Amygdala (tissue), 56 donors: ENCODE measurements at places on chromosomes 5 and 9.

- no peak for DNase-seq
Observed at GRCh38 chr5:4625206-4625896, 514.8 kb upstream of the ADAMTS16 start.

GRCh38 chr9:78351816-78352215, 54.9 kb downstream of the PSAT1 start:
- DNase-seq: no peak

DNA sequence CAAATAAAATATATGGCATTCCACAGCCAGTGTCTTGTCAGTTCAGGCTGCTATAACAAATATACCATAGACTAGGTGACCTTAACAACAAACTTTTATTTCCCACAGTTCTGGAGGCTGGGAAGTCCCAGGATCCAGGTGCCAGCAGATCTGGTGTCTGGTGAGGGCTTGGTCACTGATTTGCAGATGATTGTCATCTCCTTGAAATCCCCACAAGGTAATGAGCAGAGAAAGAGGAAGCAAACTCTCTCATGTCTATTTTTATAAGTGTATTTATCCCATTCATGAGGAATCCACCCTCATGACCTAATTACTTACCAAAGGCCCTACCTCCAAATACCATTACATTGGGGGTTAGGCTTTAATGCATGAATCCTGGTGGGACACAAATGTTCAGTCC, 663.2 kb downstream of the TLR4 start:
- no peak for DNase-seq

GRCh38 chr5:43422143-43422542, 10.0 kb upstream of the CCL28 start:
- no peak for DNase-seq

GRCh38 chr9:112120439-112120925, 54.6 kb downstream of the SUSD1 start:
- DNase-seq: no peak

DNA sequence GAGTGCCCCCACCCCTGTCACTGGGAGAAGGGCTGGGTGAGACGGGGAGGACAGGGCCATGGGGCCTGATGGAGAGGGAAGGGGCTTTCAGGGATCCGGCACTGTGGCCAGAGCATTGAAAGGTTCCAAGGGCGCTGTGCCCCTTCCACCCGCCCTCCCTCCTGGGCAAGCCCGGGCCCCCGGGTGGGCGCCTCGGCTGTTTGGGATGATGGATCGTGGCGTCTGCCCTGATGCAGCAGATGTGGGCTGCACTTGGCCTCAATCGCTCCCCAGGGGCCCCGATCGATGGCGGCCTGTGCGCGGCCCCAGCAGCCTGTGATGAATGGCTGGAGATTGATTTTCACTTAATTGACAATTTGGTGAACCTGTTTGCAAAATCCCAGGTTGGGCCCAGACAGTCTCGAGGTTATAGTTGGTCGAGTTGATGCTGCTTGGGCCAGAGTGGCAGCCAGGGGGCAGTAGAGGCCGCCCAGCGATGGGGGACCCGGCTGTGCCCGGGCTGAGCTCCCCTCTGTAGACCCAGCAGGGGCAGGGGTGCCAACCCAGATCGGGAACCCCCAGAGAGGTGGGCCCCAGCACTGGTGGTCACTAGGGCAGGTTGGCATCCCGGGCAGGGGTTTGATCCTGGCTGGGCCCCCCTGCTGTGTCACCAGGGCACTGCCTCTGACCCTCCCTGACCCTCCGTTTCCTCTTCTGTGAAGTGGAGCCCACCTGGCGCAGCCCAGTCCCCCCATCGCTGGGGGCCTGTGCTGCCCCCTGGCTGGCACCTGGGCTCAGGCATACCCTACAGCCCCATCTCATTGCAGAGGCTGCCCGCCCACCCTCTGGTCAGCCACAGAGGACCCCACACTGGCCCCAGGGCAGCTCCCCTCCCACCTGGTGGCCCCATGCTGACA, 34.7 kb downstream of the LHX3 start:
- no peak for DNase-seq

GRCh38 chr9:78826527-78826926, 529.6 kb downstream of the PSAT1 start:
- no peak for DNase-seq

DNA sequence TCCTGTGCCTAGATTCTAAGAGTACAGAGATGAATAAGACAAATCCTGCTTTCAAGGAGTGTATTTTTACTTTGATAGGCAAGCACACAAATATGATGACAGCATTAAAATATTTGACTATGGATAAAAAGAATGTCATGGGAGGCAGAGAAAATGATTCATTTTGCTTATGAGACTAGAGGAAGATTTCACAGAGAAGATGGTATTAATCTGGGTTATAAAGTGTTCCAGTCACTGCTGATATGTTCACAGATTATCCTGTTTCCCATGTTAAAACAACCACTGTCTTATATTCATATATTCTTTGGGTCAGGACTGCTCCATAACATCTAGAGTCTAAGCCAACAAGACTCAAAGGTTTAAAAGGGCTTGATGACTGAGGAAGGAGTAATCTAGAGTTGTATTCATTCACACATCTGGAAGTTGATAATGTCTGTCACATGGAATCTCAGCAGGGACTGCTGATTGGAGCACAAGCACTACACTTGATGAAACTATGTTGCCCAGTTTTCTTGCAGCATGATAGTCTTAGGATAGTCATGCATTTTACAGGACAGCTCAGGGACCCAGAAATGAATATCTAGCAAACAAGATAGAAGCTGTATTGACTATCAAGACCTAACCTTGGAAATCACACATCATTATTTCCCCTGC, 79.3 kb downstream of the STARD4 start:
- DNase-seq: no peak

GRCh38 chr5:170495825-170496661, 7.8 kb upstream of the KCNIP1 start:
- DNase-seq: no peak

DNA sequence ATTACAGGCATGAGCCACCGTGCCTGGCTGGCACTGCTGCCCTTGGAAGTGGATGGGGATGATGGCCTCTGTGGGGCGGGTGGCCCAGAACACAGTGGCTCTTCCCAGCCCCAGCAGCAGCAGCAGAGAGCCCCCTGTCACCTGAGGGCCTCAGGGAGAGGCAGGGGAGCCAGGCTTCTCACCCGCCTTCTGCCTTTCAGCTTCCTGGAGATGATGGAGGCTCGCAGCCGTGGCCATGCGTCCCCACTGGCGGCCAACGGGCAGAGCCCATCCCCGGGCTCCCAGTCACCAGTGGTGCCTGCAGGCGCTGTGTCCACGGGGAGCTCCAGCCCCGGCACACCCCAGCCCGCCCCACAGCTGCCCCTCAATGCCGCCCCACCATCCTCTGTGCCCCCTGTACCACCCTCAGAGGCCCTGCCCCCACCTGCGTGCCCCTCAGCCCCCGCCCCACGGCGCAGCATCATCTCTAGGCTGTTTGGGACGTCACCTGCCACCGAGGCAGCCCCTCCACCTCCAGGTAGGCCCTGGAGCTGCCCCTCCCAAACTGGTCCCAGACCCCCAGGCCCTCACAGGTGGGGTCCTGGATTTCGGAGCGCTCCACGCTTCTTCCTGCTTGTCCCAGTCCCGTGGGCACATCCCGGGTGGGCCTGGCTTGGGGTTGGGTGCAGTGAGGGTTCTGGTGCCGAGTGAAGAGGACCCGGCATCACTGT, 5.0 kb upstream of the AJM1 start:
- DNase-seq: no peak

DNA sequence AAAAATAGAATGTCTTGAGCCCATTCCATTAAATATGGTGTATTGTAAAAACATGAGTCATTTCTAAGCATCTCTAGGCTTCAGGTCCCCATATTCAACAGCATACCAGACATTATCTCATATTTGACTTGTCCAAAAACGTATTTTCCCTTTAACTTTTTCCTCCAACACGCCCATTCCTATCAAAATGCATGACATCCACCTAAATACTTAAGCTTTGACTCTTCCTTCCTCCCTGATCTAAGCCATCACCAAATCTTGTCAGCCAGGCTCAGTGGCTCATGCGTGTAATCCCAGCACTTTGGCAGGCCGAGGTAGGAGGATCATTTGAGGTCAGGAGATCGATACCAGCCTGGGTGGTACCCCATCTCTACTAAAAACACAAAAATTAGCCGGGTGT, 23.9 kb downstream of the VCP start:
- no peak for DNase-seq

GRCh38 chr5:173859408-173860159, 28.6 kb upstream of the CPEB4 start:
- DNase-seq: no peak

DNA sequence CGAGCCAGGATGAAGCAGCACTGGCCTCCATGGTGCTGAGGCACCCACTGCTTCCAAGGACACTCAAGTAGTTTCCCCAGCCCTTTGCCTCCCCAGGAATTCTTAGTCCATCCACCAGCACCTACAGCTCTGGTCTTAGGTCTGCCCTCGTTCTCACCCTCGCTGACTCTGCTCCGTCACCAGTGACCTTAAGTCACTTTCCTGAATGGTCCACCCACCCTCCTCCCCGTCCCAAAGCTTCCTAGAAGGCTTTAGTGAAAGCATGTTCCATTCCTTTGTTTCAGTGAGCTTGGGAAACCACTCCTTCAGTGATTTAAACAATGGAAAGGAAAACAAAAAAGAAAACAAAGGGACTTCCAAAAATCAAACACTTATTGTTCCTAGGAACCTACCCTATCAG, 54.6 kb upstream of the MAP3K1 start:
- no peak for DNase-seq

GRCh38 chr9:7095058-7095457, 337.3 kb downstream of the KDM4C start:
- no peak for DNase-seq

GRCh38 chr9:710951-711745, 130.3 kb upstream of the DMRT1 start:
- no peak for DNase-seq

GRCh38 chr9:131657940-131658339, 81.9 kb downstream of the RAPGEF1 start:
- DNase-seq: no peak

DNA sequence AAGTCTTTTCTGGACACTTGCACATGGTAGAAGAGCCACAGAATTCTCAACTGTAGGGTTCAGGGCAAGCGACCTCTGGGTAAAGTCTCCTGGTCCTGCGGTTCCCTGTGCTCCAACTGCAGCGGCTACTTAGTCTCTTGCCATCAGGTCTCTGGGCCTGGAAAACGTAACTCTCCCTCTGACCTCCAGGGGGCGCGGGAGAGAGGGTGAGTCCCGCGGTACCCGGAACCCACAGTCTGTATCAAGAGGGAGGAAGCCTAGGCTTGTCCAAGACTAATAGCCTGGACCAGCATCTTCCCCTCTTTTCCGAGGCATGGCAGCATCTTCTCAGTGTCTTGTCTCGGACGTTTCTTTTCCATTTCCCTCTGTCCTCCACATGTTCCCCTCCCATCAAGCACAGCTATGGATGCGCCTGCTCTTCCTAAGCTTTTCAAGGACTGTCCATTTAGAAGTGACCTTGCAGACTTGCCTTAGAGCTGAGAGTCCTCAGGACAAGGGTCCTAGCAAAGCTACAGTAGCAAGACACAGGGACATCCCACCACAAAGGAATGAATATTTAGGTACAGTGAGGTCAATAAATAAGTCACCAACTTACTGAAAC, 59.3 kb downstream of the FSTL4 start:
- no peak for DNase-seq

DNA sequence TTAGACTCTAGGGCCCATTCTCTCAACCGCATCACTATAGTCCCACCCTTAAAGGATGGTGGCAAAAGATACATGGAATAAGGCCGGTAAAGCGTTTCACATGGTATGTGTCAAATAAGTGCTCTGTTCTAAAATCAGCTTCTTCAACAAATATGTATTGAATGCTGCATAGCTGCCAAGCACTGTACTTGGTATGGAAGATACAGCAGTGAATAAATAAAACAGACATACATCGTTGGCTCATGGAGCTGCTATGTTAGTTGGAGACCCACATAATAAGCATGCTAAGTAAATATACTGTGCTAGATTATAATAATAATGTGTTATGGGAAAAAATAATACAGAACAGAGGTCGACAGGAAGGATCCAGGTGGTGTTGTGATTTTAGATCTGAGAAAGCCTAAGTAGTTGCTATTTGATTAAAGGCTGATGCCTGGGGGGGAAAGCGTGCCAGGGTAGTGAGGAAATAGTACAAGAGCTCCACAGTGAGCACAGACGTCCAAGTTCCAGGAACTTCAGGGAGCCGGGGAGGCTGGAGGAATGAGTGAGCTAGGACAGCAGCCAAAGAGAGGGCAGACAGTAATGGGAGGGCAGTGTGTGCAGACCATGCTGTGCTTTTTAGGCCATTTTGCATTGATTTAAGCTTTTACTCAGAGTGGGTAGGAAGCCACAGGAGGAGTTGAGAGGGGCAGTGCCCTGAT, 93.7 kb downstream of the JAKMIP2 start:
- no peak for DNase-seq

DNA sequence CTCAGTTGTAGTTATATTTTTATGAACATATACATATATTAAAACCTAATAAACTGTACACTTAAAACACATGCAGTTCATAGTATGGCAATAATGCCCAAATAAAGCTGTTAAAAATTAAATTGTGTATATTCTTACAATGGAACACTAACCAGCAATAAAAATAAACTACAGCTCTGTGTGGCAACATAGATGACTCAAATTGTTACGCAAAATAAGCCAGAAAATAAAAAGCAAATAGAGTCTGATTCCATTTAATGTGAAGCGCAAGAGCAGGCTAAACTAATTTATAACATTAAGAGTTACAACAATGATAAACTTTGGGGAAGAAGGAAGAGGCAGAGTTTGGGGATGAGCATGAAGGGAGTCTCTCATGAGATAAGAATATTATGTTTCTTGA, 597.3 kb downstream of the TLE1 start:
- DNase-seq: no peak

GRCh38 chr5:73030995-73031394, 75.2 kb downstream of the FCHO2 start:
- no peak for DNase-seq

DNA sequence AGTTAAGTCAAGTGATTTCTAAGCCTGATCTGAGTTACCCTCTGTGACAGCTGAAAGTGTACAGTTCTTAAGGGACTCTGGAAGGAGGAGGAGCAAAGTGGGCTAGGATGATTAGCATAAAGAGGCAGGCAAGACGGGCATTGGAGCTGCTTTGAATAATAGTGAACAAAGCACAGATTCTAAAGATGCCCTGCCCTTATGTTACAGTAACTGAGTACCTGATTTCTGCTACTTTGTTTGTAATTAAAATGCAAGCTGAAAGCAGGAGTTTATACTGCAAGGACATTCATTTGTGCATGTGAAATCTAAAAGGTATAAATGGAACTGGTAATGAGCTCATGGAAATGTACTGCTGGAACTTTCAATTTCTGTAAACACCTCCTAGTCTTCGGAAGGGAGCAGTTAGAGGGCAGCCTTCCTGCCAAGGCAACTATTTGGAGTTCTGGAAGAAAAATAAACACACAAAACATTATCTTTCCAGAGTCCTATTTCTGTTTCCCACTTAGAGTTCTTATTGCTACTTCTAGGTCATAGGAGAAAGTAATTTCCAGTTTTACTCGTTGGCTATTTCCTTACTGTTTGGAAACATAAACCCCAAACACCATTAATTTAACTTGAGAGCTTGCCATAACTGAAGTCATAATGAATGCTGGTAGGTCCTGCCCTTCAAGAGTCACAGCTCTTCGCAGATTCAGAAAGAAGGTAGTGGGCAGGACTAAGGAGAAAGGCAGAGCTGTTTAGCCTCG, at the start of gene RANBP3L:
Gene RANBP3L, minus strand, starts transcription at position 45 of the 746 bp plus-strand sequence. CDS start 486 bp downstream, outside the sequence.
- DNase-seq: no peak

- DNase-seq: no peak
Observed at GRCh38 chr5:179801304-179802206, 5.1 kb downstream of the MGAT4B start.
